Ovary (tissue), 10 donors: ENCODE measurements at places on chromosomes 6 and 20.

DNA sequence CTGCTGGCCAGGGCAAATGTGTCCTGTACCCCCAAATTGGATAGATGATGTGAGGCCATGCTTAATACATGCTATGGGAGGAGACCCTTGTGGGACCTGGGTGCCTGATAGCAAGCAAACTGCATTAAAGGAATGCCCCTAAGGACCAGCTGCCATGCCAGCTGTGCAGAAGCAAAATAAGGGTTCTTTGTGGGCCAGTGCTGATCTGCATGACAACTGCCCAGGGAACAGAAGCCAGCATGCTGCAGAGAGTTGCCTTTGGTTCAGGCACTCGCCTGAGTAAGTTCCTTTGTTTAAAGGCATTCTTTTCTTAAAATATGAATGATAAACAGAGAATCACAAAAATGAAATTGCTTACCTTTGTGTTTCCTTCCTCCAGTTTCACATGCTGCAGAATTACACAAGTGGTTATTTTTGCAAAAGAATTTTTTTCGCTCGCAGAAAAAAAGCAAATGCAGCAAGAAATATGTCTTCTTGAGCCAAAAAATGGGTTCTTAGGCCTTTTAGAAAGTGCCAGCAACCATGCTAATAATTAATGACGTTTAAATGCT is 6.9 kb upstream of the SYNDIG1 start:
- DNase-seq = no peak
- H3K27ac ChIP-seq = no peak overlapping the region
- no peaks in the 10 kb centered on the region for H3K27me3 ChIP-seq
- no peaks in the 10 kb centered on the region for H3K4me1 ChIP-seq
- no peaks in the 10 kb centered on the region for H3K36me3 ChIP-seq
- no peak overlapping the region for H3K4me3 ChIP-seq

GRCh38 chr6:158711264-158711663 is 61.4 kb downstream of the SYTL3 start:
- H3K36me3 ChIP-seq = no peaks in the 10 kb centered on the region
- no peak for DNase-seq
- no peak overlapping the region for H3K27ac ChIP-seq
- H3K27me3 ChIP-seq = no peaks in the 10 kb centered on the region
- H3K4me3 ChIP-seq = no peak overlapping the region

GRCh38 chr6:135693811-135694370 is 157.6 kb upstream of the PDE7B start:
- no peak overlapping the region for H3K4me3 ChIP-seq
- no peaks in the 10 kb centered on the region for H3K27me3 ChIP-seq
- no peak overlapping the region for H3K27ac ChIP-seq
- no peaks in the 10 kb centered on the region for H3K4me1 ChIP-seq
- no peak for DNase-seq

DNA sequence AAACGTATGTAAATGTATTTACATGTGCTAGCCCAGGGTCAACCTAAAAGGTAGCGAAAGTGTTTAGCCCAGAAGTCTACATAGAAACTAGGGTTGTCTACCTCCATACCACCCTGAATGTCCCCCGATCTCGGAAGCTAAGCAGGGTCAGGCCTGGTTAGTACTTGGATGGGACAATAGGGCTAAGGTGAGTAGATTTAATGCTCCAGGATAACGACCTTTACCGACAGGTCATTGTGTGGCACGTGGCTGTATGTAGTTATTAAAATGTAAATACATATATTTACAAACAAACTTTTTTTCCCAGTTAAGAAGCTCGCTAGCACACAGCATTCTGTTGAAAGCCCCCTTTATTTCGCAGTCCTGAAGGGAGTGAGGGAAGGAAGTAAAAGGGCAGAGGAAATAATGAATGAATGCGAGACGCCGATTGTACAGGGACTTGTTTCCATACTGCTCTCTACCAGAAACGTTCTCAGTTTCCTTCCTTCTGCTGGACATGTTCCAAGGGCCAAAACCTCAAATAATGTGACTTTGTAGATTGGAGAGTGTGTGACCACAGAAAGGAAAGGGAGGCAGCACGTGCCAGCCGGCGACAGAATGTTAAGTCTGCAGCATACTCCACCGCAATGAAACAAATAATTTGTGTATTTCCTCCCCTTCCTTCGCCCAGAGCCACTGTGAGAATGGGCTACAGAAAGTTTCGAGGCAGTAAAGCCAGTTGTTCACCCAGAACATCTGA is 612 bp downstream of the ADAT2 start:
- H3K4me3 ChIP-seq = peak overlapping the region; percentile 66
- H3K36me3 ChIP-seq = no peaks in the 10 kb centered on the region
- H3K27me3 ChIP-seq = no peaks in the 10 kb centered on the region
- no peaks in the 10 kb centered on the region for H3K4me1 ChIP-seq
- no peak overlapping the region for H3K27ac ChIP-seq

- no peaks in the 10 kb centered on the region for H3K36me3 ChIP-seq
- no peak for DNase-seq
- H3K4me1 ChIP-seq = no peaks in the 10 kb centered on the region
- no peak overlapping the region for H3K4me3 ChIP-seq
Measured at GRCh38 chr6:24274441-24275083, 83.3 kb downstream of the DCDC2 start.

DNA sequence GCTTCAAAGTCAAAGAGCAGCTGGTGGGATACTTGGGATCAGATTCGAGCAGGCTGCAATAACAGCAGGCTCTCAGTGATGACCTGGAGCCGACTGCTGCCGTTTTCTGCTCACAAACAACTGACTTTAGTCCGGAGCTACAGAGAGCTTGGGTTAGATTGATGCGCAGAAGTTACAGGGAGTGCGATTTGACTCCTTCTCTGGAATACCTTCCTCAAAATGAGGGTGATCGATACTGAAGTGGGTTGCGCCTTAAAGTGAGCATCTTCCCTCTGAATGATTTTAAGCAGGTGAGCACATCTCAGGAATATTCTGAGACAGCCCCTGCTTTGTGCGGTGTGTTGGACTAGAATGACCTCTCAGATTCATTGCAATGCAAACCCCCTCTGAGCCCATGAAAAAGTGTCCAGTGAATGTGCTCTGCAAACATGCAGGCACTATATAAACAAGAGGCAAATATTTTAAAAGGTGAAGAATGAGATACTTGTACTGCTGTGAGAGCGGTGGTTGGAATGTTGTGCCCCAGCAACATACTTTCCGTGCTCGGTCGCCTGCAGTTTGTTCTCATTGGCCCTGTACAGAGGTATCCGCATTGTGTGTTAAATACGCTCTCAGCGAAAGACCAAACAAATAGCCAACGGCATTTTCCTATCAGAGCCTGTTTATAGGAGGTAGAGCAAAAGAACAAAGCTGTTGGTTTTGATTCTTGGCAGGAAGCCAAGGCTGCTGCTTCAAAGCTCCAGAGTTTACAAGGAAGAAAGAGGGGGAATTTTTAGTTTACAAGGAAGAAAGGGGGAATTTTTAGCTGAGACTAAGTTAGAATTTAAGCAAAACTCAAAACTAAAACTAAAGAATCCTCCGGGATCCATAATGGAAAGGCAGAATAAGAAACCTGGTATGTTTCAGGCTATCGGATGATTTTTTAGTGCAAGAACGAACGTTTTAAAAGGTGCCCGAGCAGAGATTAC is 67.7 kb downstream of the PHACTR2 start:
- peaks cover 24% of the 10 kb centered on the region for H3K4me1 ChIP-seq
- H3K36me3 ChIP-seq = no peaks in the 10 kb centered on the region
- peak; percentile 46 for DNase-seq
- peak overlapping the region; percentile 76 for H3K27ac ChIP-seq

DNA sequence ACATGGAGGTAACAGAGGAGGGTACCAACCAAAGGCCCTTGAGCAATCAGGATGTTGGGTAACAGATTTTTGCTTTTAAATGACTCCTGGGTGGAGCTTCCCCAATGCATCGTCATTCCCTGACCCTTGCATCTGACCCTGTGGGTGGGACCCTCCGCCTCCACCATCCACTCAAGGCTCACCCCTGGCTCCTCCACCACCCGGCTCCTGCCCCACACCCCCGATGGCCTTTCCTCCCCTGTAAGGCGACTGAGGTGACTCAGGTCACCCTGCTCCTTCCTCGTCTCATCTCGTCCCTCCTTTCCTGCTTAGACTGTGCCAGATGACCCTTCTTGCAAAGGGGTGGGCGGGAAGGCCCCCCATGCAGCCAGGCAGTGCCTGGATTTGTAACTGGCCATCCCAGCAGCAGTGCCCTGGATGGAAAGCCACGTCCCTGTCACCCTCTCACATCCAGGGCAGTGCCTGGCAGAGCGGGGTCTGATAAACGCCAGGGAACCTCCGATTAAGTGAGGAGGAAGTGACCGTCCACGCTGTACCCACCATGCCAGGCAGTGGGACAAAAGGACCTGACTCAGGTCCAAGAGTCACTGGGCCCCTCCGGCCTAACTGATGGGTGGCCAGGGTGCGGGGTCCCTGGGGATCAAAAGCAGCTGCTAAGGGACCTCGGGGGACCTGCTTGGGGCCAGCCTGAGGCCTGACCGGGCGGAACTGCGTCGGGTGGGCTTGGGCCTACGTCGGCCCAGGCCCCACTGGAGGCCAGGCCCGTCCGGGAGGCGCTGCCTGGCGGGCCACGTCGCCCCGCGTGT is 624 bp upstream of the NPEPL1 start:
- H3K4me1 ChIP-seq = peaks cover 19% of the 10 kb centered on the region
- H3K27me3 ChIP-seq = no peaks in the 10 kb centered on the region
- no peak overlapping the region for H3K4me3 ChIP-seq
- peak; percentile 70 for DNase-seq

DNA sequence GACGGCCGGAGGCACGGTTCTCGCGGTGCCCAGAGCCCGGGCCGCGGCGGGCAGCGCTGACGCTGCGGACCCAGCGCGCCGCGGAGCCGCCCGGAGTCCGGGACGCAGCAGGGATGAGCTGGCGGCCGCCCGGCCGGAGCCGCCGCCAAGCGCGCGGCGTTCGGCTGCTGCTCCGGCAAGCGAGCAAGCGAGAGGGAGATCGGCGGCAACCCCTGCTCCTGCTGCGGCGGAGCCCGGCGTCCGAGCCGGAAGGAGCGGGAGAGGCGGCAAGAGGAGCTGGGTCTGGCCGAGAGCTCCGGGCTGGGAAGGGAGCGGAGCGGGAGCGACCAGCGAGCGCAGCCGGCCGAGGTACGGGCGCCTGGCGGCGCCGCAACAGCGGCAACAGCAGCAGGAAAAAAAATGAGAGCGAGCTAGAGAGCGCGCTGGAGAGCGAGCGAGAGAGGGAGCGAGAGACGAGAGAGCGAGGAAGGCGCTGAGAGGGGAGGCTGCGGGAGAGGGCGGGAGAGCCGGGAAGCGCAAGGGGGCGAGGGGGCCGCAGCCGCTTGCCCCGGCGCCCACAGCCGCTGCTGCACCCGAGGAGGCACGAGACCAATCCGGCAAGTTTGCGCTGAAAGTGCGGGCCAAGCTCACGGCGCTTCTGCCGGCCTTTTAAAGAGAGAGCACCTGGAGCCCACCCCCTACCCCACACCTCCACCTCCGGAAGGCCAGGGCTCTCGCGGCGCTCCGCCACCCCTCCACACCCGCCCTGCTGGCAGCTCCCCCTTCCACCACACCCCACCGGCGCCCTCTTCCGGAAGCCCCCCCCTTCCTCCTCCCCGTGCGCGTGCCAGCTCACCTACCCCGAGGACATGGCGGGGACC is 496 bp downstream of the GRM4 start:
- no peak for DNase-seq
- H3K27me3 ChIP-seq = no peaks in the 10 kb centered on the region
- H3K27ac ChIP-seq = no peak overlapping the region
- peak overlapping the region; percentile 35 for H3K4me3 ChIP-seq

- H3K27ac ChIP-seq = no peak overlapping the region
- no peak overlapping the region for H3K4me3 ChIP-seq
- DNase-seq = no peak
- no peaks in the 10 kb centered on the region for H3K36me3 ChIP-seq
- no peaks in the 10 kb centered on the region for H3K4me1 ChIP-seq
- H3K27me3 ChIP-seq = no peaks in the 10 kb centered on the region
Measured at GRCh38 chr20:18256440-18257090, 31.8 kb upstream of the ZNF133 start.

- H3K27ac ChIP-seq = no peak overlapping the region
- no peaks in the 10 kb centered on the region for H3K4me1 ChIP-seq
- no peaks in the 10 kb centered on the region for H3K36me3 ChIP-seq
- no peak for DNase-seq
- no peaks in the 10 kb centered on the region for H3K27me3 ChIP-seq
- no peak overlapping the region for H3K4me3 ChIP-seq
Measured at GRCh38 chr6:28643017-28643740, 117.5 kb downstream of the GPX5 start.

- no peaks in the 10 kb centered on the region for H3K36me3 ChIP-seq
- H3K27ac ChIP-seq = no peak overlapping the region
- no peaks in the 10 kb centered on the region for H3K27me3 ChIP-seq
- H3K4me3 ChIP-seq = no peak overlapping the region
- H3K4me1 ChIP-seq = no peaks in the 10 kb centered on the region
Measured at GRCh38 chr6:44381739-44382138, 5.8 kb upstream of the CDC5L start.

GRCh38 chr20:3514012-3514642 is 43.3 kb downstream of the ATRN start:
- DNase-seq = no peak
- no peaks in the 10 kb centered on the region for H3K27me3 ChIP-seq
- H3K4me3 ChIP-seq = no peak overlapping the region
- H3K36me3 ChIP-seq = no peaks in the 10 kb centered on the region

GRCh38 chr20:62543470-62544302 is 67.9 kb upstream of the GATA5 start:
- no peaks in the 10 kb centered on the region for H3K27me3 ChIP-seq
- no peak for DNase-seq
- no peaks in the 10 kb centered on the region for H3K36me3 ChIP-seq
- H3K4me1 ChIP-seq = no peaks in the 10 kb centered on the region
- H3K4me3 ChIP-seq = no peak overlapping the region
- H3K27ac ChIP-seq = no peak overlapping the region

- no peaks in the 10 kb centered on the region for H3K36me3 ChIP-seq
- no peak overlapping the region for H3K27ac ChIP-seq
- no peak overlapping the region for H3K4me3 ChIP-seq
- DNase-seq = no peak
- no peaks in the 10 kb centered on the region for H3K27me3 ChIP-seq
Measured at GRCh38 chr6:112986321-112986720, 639.2 kb downstream of the RFPL4B start.
